Fibroblast of skin of left quadriceps (primary cell): ENCODE measurements at places on chromosomes 6 and 20.

DNA sequence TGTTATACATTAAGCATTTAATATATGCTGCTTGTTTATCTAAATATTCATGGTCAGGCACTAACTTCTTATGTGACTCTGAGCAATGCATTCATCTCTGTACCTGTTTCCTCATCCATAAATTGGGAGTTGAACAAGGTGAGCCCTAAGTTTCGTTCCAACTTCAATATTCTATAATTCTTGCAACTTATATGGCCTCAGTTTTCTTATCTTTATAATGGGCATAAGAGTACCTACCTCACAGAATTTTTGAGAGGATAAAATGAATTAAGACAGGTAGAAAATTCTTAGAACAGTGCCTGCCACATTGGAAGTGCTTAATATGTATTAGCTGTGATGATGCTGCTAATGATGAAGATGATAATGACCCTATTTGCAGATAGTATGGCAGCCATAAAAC, 11.8 kb upstream of the HIVEP2 start:
- no peak for DNase-seq

- no peak for DNase-seq
Measured at GRCh38 chr20:8055096-8055495, 35.5 kb upstream of the TMX4 start.

DNA sequence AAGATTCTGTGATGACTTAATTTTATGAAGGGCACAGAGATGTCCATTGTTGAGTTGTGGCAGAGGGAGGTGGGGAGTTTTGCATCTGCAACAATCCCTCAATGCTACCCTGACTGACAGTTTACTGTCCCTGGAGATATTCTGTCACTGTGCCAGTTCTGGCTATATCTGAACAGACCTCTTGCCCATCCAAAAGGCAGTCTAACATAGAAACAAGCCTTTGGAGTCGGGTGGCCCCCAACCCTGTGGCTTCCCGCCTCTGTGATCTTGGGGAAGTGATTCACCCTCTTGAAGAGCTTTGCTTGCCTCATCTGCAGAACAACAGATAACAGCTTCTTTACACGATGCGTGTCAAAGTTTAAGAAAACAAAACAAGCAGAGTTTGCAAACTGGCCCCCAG, 3.8 kb upstream of the E2F1 start:
- DNase-seq = no peak

- DNase-seq = no peak
Measured at GRCh38 chr6:116761779-116762178, 3.7 kb downstream of the FAM162B start.

DNA sequence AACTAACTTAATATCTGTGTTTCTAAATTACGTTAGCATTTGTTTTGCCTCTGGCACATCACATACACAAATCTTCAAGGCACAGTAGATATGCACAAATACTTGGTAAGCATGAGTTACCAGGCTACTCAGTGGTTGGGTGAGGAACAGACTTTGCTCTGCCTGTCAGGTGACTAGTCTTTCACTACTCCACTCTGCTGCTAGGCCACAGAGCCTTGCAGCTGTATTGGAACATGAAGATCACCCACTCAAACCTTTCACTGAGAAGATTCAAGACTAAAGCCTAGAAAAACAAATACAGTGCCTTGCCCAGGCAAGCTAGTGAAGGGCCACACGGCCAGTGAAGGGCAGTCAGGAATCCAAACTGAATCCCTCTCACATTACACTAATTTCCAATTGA, 47.0 kb downstream of the DTNBP1 start:
- DNase-seq = no peak

GRCh38 chr20:11387189-11387754, 530.4 kb upstream of the BTBD3 start:
- DNase-seq = peak; percentile 65

DNA sequence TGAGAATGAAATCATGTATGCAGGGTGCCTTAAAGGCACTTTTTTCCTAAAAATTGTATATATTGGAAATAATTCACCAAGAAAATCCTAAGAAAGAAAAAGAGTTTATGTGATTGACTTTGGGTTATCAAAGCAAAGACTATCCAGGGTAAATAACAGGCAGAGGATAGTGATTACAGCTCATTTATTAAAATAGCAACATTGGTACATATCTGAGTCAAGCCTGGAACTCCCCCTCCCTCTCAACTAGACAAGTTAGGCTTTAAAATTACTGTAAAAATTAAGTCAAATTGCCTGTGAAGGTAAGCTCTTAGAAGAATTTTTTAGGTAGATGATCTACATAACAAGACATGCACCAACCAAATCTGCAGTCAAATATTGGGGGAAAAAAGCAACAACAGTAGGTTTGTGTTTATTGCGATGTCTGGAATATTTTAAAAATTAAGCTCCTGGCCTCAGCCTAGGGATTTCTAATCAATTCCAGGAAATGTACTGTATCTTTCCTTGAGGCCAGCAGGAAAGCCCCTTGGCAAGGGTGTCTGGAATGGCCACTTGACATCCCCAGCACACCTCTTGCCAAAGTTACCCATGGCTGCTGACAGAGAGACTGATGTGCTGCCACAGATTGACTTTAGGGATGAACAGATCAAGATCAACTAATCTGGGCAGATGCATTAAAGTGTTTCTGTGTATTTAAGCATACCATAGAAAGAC, 31.2 kb upstream of the HBS1L start:
- DNase-seq = no peak

- no peak for DNase-seq
Measured at GRCh38 chr20:6976106-6976900, 208.8 kb downstream of the BMP2 start.

DNA sequence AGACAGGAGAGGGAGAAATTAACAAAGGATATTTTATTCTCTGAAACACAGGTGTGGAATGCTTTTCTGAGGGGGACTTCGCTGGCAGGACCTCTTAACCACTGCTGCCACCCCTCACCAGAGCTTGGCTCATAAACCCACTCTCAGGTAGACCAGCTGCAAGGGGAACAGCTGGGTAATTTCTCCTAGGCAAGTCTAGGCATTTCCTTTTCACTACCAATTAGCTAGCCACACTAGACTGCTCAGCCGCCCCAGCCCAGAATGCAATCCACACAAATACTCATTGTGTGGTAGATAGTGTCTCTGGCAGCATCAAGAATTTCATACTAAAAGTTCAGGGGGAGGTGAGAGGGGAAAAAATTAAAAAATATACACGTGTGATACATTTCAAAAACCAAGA, 267.6 kb upstream of the ID4 start:
- no peak for DNase-seq

GRCh38 chr6:155454471-155454870, 1.2 kb downstream of the NOX3 start:
- DNase-seq = no peak

DNA sequence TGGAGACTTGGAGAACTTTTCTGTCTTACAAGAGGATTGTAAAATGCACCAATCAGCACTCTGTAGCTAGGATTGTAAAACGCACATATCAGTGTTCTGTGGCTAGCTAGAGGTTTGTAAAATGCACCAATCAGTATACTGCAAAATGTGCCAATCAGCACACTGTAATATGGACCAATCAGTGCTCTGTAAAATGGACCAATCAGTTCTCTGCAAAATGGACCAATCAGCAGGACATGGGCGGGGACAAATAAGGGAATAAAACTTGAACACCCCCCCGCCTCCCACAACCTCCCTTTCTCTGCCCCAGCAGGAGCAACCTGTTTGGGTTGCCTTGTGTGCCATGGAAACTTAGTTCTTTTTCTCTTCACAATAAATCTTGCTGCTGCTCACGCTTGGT, 12.8 kb upstream of the RPS10 start:
- DNase-seq = no peak

GRCh38 chr6:155493694-155494143, 38.1 kb upstream of the NOX3 start:
- DNase-seq = peak; percentile 99

DNA sequence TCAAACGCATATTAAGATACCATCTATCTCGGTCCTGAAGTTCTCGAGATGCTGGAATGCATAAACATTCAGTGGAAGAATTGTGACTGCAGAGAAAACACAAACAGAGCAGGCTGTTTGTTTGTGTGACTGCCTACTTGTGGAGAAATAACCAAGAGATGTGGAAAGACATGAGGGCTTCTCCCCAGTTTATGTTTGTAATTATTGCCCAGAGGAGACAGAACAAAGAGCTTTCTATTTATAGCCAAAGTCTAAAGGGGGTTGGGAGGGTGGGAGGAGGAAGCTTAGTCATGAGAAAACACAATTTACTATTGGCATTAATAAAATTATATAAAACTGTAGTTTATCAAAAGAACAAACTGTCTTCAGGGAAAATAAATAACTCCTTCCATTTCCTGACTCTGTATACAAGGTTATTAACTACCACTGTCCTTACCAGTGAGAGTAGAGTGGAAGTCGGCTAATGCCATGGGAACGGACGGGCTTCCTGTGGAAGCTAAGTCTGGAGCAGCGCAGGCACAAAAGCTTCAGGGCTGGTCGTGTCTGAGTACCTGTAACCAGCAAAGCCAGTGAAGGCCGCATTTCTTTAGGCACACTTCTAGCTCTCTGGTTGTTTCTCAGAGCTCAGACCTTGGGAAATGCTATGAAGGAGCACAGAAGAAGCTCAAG, 200.2 kb upstream of the SUPT3H start:
- DNase-seq = no peak

- no peak for DNase-seq
Measured at GRCh38 chr20:57769756-57770155, 59.9 kb upstream of the PMEPA1 start.

GRCh38 chr6:113137426-113137825, 719.7 kb upstream of the MARCKS start:
- no peak for DNase-seq

DNA sequence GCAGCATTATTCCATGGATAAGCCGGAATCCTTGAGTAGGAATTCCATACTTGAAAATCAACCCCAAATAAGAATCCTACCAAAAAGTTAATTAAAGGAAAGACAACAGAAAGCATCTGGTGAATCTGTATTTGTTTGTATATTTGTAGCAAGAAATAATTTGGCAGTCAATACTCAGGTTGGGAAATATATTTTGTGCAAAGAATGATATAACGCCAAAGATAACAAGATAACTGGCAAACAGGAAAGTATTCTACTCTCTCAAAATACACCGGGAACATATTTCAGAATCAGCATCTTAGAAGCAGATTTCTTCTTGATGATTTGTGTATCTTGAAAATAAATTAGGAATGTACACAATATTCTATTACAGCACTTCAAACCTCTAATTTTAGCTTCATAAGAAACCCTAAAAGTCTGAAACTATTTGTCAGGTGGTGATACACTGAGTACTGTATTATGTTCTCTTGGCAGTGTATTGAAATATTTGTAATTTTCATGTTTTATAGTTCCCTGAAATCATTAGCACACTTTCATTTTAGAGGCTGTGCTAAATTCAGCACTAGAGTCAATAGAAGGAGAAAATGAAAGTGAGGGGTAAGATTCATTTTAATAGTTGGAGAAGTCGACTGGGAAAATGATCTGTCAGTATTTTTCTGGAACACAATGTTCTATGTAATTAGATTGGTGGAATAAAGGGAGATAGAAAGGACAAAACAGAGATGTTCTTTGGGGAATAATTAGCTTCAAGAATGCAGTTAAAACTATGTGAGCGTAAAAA, 879.7 kb upstream of the GJE1 start:
- DNase-seq = no peak

GRCh38 chr20:26276554-26277210, 580.0 kb upstream of the ZNF337 start:
- no peak for DNase-seq

- no peak for DNase-seq
Measured at GRCh38 chr6:20559924-20560551, 25.8 kb downstream of the CDKAL1 start.

- no peak for DNase-seq
Measured at GRCh38 chr6:138685257-138685656, 88.3 kb upstream of the CCDC28A start.

- DNase-seq = no peak
Measured at GRCh38 chr20:54351371-54352136, 123.8 kb upstream of the DOK5 start.

- DNase-seq = no peak
Measured at GRCh38 chr6:95576998-95577303, 384 bp upstream of the MANEA start.
